Endothelial cell of umbilical vein (primary cell): ENCODE measurements at places on chromosomes 4 and X.
A peak's percentile ranks its signal among the peaks of the same experiment; 100 is the strongest.

DNA sequence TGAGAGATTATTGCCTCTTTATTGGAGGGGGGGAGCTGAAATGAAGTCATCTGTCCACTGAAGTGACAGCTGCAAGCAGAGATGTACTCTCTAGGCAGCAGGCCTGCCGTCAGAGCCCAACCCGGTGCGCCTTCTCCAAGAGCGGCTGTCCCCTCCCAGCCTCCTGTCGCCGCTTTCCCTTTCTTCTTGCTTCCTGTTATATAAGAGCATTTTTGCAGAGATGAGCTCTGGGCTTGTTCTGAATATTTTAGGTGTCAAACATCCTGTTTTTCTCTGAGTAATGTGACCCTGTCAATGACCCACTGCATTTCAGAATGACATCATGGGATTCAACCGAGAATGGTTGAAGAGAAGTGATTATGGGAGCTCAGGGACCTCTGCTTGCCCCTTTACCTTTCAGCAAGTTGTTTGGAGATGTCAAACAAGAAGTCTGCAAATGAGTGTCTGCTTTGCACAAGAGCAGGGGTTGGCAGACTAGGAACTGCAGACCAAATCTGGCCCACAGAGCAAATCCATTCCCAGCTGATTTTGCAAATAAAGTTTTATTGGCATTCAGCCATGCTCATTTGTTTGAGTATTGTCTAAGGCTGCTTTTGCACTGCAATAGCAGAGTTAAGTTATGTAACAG, 79.9 kb downstream of the SLC9A6 start:
- peaks cover 17% of the 10 kb centered on the region for H3K4me1 ChIP-seq
- DNase-seq = peak; percentile 84
- no peaks in the 10 kb centered on the region for H3K27me3 ChIP-seq
- no peaks in the 10 kb centered on the region for H3K36me3 ChIP-seq

GRCh38 chr4:1556541-1557220, 127.4 kb downstream of the FAM53A start:
- H3K27me3 ChIP-seq = no peaks in the 10 kb centered on the region
- H3K4me1 ChIP-seq = no peaks in the 10 kb centered on the region
- H3K27ac ChIP-seq = no peak overlapping the region
- H3K36me3 ChIP-seq = no peaks in the 10 kb centered on the region

DNA sequence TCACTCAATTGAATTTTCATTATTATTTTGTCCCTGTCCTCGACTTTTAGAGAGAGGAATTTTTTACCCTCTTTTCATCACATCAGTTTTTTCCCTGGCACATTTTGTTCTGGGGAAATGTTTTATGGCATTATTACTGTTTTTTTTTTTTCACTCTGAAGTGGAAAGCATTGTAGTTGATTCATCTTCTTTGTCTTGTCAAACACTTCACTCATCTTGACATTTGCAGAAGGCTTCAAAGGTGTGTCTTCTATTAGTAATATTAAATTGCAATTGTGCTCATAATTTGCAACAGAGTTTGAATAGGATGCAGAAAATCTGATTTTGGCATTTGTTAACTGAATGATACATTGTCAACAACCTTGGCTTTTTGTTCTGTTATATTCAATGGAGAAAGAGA, 545.4 kb upstream of the ARX start:
- H3K4me1 ChIP-seq = no peaks in the 10 kb centered on the region
- H3K27ac ChIP-seq = no peak overlapping the region
- H3K36me3 ChIP-seq = no peaks in the 10 kb centered on the region
- no peaks in the 10 kb centered on the region for H3K27me3 ChIP-seq
- no peak for DNase-seq
- H3K4me3 ChIP-seq = no peak overlapping the region

GRCh38 chrX:149830192-149830873, 48.6 kb downstream of the MAGEA9 start:
- H3K27me3 ChIP-seq = no peaks in the 10 kb centered on the region
- H3K4me1 ChIP-seq = no peaks in the 10 kb centered on the region
- H3K4me3 ChIP-seq = peak overlapping the region; percentile 28
- H3K36me3 ChIP-seq = no peaks in the 10 kb centered on the region
- H3K27ac ChIP-seq = no peak overlapping the region

GRCh38 chrX:48934581-48935300, 15.9 kb upstream of the PIM2 start:
- H3K4me1 ChIP-seq = no peaks in the 10 kb centered on the region
- no peak overlapping the region for H3K27ac ChIP-seq
- no peak overlapping the region for H3K4me3 ChIP-seq
- DNase-seq = no peak
- H3K27me3 ChIP-seq = no peaks in the 10 kb centered on the region
- H3K36me3 ChIP-seq = peaks cover 3% of the 10 kb centered on the region

DNA sequence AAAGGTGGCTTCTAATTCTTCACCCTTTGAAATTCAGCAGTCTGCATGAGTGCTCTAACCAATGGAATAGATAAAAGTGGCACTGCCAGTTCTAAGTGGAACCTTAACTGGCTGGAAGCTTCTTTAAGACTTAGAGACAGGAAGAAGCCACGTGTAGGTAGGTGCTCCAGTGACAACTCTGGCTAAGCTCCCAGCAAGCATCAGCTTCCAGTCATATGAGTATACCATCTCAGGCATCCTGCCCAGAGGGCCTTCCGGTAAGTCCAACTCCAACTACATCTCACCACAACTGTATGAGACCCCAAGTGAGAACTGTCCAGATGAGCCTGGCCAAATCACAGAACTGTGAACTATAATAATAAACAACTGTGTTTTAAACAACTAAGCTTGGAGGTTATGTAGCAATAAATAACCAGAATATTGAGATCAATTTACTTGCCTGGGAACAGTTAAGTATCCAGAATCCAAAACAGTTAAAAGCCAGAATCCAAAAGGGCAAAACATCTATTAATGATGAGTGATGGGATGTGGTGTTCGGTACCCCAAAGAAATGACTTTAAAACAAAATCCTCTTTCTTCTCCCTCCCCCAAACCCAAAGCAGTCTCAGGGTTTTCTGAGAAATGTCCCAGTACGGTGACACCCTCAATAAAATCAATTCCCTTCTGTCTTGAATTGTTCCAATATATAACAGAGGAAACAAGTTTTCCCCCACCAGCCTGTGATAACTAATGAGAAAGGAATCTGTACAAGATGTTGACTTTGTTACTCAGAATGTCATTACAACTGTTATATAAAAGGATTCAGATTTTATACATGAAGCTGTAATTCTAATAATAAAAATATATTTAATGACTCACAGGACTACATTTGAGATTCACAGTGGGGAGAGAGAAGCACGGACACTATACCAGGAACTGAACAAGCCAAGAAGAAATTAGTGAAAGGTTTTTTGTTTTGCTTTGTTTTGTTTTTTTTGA, 4.2 kb downstream of the TSPAN5 start:
- peaks cover 53% of the 10 kb centered on the region for H3K4me1 ChIP-seq
- no peaks in the 10 kb centered on the region for H3K36me3 ChIP-seq
- peak; percentile 83 for DNase-seq
- no peaks in the 10 kb centered on the region for H3K27me3 ChIP-seq

- H3K36me3 ChIP-seq = no peaks in the 10 kb centered on the region
- H3K4me1 ChIP-seq = no peaks in the 10 kb centered on the region
- no peak for DNase-seq
- H3K27me3 ChIP-seq = peaks cover 5% of the 10 kb centered on the region
- H3K4me3 ChIP-seq = no peak overlapping the region
Observed at GRCh38 chr4:85113706-85114105, 147.2 kb upstream of the WDFY3 start.

- no peak overlapping the region for H3K27ac ChIP-seq
- H3K27me3 ChIP-seq = no peaks in the 10 kb centered on the region
- H3K4me1 ChIP-seq = no peaks in the 10 kb centered on the region
Observed at GRCh38 chr4:189436207-189436606, 504.5 kb upstream of the FRG1 start.

DNA sequence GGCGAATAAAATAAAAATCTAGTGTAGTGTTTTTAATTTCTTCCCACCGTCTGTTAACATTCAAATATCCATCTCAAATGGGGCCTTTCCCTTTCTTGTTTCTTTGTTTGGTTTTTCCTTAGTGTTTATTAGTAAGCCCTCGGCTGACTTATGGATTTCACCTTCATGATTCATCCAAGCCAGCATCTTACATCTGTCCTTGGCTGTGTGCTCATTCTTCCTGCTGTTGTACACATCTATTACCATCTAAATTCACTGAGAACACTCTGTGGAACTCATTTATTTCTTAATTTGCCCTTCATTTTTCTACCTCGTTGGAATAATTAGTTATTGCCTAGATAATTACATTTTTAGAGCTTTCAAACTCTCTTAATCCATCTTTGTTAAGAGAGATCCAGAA, 84.9 kb downstream of the SPCS3 start:
- H3K4me3 ChIP-seq = no peak overlapping the region
- no peaks in the 10 kb centered on the region for H3K4me1 ChIP-seq
- peaks cover 31% of the 10 kb centered on the region for H3K27me3 ChIP-seq
- H3K27ac ChIP-seq = no peak overlapping the region
- DNase-seq = no peak

DNA sequence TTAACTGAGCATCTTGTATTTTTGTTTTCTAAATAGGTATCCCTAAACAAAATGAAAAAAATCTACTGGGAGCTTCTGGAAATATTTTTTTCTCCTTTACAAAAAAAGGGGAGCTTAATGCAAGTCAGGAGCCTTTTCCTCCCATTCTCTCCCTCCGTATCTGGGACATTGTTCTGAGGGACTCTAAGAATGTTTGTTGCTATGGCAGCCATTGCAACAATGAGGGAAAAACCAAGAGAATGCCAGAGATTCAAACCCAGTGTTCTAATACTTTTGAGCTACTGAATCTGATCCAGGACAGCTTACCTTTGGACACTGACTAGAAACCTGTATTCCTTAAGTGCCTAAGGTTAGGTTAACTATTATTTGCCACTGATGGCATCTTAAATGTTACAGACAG, 485.7 kb upstream of the HS3ST1 start:
- no peaks in the 10 kb centered on the region for H3K36me3 ChIP-seq
- peak overlapping the region; percentile 43 for H3K27ac ChIP-seq
- DNase-seq = peak; percentile 89
- peaks cover 10% of the 10 kb centered on the region for H3K4me1 ChIP-seq
- no peaks in the 10 kb centered on the region for H3K27me3 ChIP-seq
- no peak overlapping the region for H3K4me3 ChIP-seq

GRCh38 chr4:36763814-36764213, 480.7 kb upstream of the NWD2 start:
- H3K4me1 ChIP-seq = no peaks in the 10 kb centered on the region
- H3K27ac ChIP-seq = no peak overlapping the region
- no peaks in the 10 kb centered on the region for H3K36me3 ChIP-seq

DNA sequence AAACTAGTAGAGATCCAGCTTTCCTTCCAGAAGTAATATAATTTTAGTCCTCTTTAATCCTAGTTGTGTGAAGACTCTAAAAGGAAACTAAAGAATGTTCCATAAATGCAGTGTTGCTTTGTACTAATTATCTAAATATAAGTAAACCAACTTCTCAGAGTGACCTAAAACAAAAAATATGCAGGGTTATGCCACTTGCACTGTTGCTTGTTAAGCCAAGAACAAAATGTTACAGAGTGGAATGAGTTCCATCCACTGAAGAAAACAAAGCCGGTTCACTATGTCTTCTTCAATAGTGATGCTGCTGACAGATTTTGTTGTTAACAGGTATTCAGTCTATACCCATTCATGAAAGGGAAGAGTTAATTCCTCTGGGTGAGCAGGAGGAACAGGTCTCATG, 252.0 kb upstream of the DIAPH2 start:
- no peak overlapping the region for H3K4me3 ChIP-seq
- no peaks in the 10 kb centered on the region for H3K27me3 ChIP-seq
- DNase-seq = no peak
- H3K27ac ChIP-seq = peak overlapping the region; percentile 35

- no peak overlapping the region for H3K4me3 ChIP-seq
- no peak for DNase-seq
- no peaks in the 10 kb centered on the region for H3K27me3 ChIP-seq
- H3K36me3 ChIP-seq = peaks cover 19% of the 10 kb centered on the region
Observed at GRCh38 chr4:183698909-183699308, 39.8 kb downstream of the TRAPPC11 start.

DNA sequence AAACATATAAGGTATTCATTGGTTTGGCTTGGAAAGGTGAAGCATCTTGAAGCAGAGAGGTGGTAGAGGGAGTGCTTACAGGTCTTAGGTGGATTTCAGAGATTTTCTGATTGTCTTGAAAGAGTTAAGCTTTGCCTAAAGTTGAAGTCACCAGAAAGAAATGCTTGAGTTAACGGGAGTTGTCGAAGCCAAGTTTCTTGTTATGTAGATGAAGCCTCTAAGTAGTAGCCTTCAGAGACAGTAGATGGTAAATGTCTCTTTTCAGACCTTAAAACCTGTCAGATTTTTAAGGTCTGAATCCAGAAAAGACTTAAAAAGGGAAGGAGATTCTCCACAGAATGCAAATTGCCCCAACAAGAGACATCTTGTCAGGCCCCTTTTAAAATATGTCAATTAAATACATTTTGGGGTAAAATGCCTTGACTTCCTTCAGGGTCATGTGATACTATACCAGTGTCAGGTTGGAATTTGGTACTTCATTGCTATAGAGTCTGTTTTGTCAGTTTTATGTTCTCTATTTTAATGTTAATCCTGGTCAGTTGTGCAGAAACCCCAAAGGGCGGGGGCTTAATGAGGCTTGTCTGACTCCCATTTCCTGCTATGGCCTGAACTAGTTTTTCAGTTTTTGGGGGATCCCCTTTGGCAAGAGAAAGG, 81.0 kb downstream of the PCDH18 start:
- no peaks in the 10 kb centered on the region for H3K27me3 ChIP-seq
- H3K27ac ChIP-seq = no peak overlapping the region
- H3K36me3 ChIP-seq = no peaks in the 10 kb centered on the region
- H3K4me1 ChIP-seq = no peaks in the 10 kb centered on the region
- DNase-seq = no peak

- H3K4me1 ChIP-seq = no peaks in the 10 kb centered on the region
- no peak for DNase-seq
- H3K27me3 ChIP-seq = no peaks in the 10 kb centered on the region
- no peak overlapping the region for H3K4me3 ChIP-seq
Observed at GRCh38 chr4:100576570-100576969, 58.7 kb upstream of the EMCN start.

- no peak overlapping the region for H3K27ac ChIP-seq
- no peaks in the 10 kb centered on the region for H3K36me3 ChIP-seq
- DNase-seq = no peak
- no peaks in the 10 kb centered on the region for H3K27me3 ChIP-seq
- H3K4me1 ChIP-seq = no peaks in the 10 kb centered on the region
Observed at GRCh38 chrX:31449081-31449480, 377.2 kb upstream of the FTHL17 start.

GRCh38 chr4:70737006-70737405, 15.2 kb downstream of the RUFY3 start:
- H3K4me3 ChIP-seq = no peak overlapping the region
- no peak for DNase-seq
- H3K4me1 ChIP-seq = peaks cover 17% of the 10 kb centered on the region
- H3K27me3 ChIP-seq = no peaks in the 10 kb centered on the region
- H3K36me3 ChIP-seq = no peaks in the 10 kb centered on the region
